ENCODE measurements at places on chromosomes 1 and 21. TPM values are rescaled to one million over a fixed set of nuclear protein-coding genes. Genes with fewer than 3 reads are reported as not detected.

DNA sequence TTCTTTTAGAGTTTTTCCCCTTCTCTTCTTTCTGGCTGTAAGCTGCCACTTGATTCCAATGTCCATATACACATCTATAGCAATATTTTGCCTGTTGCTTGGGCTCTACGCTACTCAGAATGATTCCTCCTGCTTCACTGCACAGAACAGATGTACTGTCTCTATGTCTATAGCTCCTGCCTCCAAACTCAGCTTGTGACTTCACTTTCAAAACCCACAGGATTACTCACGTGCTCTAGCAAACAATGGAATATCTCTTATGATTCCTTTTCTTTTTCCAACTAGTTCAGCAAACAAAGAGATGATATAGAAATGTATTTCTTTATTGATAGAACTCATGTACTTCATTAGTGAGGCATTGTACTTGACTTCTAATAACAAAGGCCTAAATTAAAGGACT is 80.5 kb upstream of the SOX13 start:
- H3K36me3 ChIP-seq = no peaks in the 10 kb centered on the region
- no peaks in the 10 kb centered on the region for H3K4me1 ChIP-seq
- no peaks in the 10 kb centered on the region for H3K27me3 ChIP-seq
- H3K27ac ChIP-seq = no peak overlapping the region
- H3K4me3 ChIP-seq = no peak overlapping the region
- DNase-seq = no peak

DNA sequence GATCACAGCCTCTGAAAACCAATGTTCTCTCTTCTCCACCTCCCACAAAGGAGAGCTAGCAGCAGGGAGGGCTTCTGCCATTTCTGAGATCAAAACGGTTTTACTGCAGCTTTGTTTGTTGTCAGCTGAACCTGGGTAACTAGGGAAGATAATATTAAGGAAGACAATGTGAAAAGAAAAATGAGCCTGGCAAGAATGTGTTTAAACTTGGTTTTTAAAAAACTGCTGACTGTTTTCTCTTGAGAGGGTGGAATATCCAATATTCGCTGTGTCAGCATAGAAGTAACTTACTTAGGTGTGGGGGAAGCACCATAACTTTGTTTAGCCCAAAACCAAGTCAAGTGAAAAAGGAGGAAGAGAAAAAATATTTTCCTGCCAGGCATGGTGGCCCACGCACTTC is 35.8 kb upstream of the TDRD10 start:
- H3K27me3 ChIP-seq = no peaks in the 10 kb centered on the region
- H3K4me1 ChIP-seq = peaks cover 7% of the 10 kb centered on the region

- no peak overlapping the region for H3K27ac ChIP-seq
- H3K27me3 ChIP-seq = no peaks in the 10 kb centered on the region
- no peaks in the 10 kb centered on the region for H3K4me1 ChIP-seq
- no peaks in the 10 kb centered on the region for H3K36me3 ChIP-seq
Observed at GRCh38 chr1:157958263-157958662, 35.2 kb upstream of the KIRREL1 start.

DNA sequence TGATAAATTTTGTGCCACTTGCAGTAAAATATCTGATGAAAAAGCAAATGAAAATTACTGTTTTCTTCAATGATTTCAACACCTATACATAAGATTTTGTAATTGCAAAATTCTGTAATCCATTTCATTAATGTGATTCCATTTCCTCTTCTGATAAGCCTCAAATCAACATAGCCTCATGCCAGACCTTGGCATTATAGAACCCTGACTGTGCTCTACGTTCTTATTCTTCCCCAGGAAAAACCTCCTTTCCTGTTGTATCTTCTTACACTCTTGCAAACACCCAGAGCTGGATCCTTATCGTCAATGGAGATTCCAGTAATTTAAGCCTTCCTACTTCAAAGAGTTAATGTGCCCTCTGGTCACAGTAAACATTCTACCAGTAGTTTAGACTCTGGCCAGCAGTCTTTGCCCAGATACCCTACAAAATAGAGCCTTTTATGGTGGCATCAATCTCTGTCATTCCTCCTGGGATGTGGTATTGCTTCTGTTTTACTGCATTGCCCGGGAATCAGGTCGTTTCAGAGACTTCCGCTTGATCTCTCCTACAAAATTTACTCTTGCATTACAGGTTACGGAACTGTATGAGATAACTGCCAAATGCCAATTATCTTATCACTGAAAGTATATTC is 48.5 kb upstream of the CHRM3 start:
- no peaks in the 10 kb centered on the region for H3K36me3 ChIP-seq
- no peak overlapping the region for H3K4me3 ChIP-seq
- H3K4me1 ChIP-seq = no peaks in the 10 kb centered on the region
- no peak overlapping the region for H3K27ac ChIP-seq
- no peaks in the 10 kb centered on the region for H3K27me3 ChIP-seq

The ZMYND12 gene
- total RNA-seq = 3.0 TPM
